Hematopoietic multipotent progenitor cell treated with erythropoietin and hydrocortisone succinate and interleukin-3 and kit ligand, for 6 days (in vitro differentiated cells): ENCODE measurements at places on chromosomes 16 and 17.

- DNase-seq: no peak
These were observed 29.4 kb downstream of the NARF start for GRCh38 chr17:82487910-82488309.

DNA sequence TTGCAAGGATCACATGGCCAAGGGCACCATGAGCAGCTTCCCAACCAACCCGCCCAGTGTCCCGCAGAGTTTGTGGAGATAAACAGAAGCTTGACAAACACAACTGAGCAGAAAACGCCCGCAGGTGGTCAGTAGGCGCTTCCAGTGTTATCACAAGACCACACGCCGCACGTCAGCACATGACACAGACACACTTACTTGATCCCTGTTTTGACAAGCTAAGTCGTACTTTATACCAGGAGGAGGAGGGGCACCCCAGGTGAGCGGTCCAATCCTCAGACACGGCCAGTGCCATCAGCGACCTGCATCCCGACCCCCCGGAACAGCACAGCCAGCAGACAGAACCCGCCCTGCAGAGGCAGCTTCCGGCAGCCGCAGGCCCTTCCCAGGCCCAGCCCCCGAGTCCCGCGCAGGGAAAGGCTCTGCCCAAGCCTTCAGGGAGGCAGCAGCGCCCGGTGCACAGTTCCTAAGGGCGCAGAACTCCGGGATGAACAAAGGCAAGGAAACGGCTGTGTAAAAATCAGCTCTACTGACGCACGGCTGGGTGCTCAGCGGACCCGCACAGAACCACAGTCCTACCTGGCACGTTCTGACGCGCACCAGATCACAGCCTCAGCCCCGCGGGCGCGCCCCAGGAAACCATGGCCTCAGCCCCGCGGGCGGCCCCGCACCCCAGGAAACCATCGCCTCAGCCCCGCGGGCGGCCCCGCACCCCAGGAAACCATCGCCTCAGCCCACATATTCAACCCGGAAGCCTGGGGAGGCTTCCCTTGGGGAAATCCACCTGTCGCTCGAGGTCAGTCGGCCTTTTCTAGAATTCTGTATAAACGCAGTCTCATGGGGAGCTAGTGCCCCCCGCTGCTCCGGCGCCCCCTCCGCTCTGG lies 27.8 kb downstream of the AXIN1 start:
- DNase-seq: peak; percentile 97

- peak; percentile 71 for DNase-seq
These were observed 1.1 kb downstream of the CD79B start for GRCh38 chr17:63930951-63931575.

DNA sequence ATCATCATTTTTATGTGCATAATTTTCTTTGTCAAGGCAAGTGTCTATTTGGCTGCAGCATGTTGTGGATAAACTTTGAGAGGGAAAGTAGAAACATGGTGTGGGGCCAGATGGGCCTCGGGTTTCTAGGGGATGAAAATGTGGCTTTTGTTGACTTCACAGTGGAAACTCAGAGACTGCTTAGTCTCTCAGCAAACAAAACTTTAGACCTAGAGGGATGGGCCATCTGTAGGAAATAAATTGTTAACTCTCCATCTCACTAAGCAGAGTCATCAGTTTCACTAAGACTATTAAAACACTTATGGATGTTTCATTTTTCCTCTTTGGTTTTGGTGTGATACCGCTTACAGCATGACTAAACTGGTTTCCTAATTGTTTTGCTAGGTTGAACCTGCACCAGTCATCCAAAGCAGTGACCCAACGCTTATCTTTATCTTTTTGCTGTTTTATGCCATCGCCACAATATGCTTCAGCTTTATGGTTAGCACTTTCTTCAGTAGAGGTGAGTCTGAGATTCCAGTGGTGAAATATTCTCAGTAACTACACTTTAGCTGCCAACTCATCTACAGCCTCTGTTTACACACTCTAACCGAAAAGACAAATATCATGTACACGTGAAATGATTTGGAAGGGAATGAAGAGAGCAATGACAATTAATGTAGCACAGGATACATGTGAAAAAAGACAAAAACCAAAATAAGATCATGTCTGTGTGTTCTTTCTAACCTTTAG lies 60.6 kb upstream of the CRYM start:
- DNase-seq: no peak

- DNase-seq: no peak
These were observed 336.4 kb downstream of the SEC14L1 start for GRCh38 chr17:77476931-77477805.

GRCh38 chr17:16352303-16352666 lies 984 bp downstream of the CENPV start:
- DNase-seq: peak; percentile 67
